ENCODE measurements at places on chromosomes 2 and 18.
A peak's percentile ranks its signal among the peaks of the same experiment; 100 is the strongest.

DNA sequence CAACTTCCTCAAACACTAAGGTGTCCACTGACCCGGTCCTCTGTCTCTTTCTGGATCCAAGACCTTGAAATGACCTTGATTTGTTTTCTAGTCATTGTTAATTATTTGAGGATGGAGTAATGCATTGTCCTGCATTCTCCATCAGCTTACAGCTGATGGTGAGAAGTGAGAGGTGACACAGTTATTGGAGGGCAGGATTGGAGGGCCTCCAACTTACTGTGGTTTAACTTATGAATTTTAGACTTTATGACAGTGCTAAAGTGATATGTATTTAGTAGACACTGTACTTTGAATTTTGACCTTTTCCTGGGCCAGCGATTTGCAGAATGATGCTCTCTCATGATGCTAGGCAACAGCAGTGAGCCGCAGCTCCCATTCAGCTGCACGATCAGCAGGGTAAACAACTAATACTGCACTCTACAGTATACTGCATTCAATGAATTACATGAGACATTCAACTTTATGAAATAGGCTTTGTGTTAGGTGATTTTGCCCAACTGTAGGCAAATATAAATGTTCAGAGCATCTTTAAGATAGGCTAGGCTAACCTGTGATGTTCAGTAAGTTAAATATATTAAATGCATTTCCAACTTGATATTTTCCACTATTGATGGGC, 200.0 kb upstream of the MEX3C start:
- no peak for DNase-seq

GRCh38 chr2:95389245-95390119, 13.0 kb upstream of the FAHD2A start:
- DNase-seq = peak; percentile 36

DNA sequence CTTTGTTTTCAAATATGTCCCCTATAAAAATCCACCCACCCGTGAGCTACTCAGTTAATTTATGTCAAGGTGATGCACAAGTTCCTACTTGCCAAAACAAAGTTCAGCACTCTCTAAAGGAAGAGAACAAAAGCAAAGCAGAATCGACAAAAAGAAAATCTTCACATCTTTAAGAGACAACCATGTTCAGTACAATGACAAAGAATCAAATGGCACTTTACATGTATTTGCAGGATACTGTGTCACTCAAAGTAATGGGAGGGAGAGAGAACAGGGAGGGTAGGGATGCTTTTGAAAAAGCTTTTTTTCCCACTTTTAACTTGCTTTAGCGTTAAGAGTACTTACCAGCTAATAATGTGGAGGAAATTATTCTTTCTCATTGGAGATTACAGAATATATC, 39.0 kb upstream of the FAM237A start:
- no peak for DNase-seq

DNA sequence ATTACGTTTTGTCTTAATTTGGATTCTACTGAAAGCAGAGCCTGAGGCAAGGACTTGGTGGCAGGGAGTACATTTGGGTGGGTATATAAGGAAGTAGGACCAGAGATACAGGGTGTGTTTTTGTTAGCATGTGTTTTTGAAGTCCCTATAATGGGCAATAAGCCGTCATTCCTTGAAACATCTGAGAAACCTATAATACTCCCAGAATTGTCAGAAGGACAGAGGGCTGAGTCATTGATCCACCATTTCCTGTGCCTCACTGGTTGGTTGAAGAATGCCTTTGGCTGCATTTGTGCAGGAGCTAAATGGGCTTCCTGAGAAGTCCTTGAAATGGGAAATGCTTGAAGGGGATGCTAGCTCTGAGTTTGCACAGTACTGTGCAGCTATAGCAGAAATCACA, 281.8 kb upstream of the ZEB2 start:
- DNase-seq = peak; percentile 93

DNA sequence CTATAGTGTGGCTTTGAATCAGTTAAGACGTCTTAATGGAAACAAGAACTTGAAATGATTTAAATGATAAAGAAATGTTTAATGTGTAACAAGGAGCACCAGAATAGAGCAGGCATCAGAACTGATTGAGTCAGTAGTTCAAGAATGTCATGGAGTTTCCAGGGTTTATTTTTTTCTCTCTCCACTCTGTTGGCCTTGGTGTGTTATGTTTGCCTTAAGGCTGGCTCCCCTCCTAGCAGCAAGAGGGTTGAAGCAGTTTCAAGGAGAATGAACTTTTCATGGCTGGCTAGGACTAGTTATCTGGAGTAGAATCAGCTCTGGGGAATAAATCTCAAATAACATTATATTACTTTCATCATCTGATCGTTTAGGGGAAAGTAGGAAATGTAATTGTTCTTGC, 13.4 kb upstream of the GLS start:
- DNase-seq = no peak

DNA sequence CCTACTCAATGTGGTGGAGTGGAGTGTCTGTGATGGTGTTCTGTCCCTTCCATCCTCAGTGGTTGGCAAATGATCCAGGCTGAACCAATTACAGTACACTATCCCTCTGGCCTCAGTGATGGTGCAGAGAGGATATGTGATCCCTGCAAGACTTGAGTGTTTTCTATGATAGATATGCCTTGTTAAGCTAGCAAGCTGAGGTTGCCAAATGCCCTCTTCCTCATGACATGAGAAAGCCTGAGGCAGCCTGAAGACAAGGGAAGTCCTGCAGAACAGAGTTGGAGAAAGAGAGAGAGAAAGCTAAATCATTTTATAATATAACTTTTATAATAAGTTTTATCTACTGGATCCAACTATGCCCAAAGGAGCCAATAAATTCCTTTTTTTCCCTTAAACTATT, 41.6 kb upstream of the GORASP2 start:
- DNase-seq = no peak

DNA sequence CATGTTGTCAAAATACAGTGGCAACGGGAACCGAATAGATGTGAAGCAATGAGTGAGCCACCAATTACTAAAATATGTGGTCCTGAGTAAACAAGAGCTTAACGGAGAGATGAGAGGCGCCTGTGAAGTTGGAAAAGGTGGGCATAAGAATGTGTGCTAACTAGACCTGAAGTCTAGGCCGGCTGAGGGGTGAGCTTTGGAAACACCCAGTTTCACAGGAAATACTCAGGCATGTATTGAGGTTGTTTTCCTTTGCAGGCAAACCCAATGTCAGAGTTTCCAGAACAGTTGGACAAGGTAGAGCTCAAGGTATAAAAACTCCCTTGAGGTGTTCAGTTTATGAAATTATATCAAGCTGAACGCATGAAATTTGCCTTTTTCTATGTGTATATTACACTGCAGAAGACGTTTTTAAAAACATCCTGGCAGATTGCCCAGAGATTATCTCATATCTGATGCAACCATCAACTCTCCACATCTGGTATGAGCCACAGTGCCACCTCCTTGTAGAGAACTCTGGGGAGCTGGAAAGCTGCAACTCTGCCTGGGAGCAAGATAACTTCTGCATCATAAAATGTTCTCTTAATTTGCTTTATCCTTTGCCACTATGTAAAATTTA, 3.9 kb upstream of the WDSUB1 start:
- DNase-seq = peak; percentile 78

- no peak for DNase-seq
Observed at GRCh38 chr2:105813405-105813804, 68.7 kb downstream of the NCK2 start.

DNA sequence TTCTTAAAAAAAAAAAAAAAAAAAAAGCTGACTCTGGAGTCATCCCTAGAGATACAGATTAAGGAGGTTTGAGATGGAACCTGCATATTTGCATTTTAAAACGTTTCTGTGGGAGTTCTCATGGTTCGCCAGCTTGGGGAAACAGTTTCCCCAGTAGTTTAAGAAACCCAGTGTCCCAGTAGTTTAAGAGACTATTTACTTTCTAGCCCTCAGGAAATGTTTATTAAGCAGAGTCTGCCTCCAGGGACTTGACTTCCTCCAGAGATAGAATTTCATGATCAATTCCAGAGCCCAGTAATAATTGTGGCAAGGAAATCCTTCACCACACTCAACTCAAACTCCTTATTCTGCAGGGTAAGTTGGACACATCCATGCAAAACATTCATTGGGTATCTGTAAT, 39.1 kb downstream of the DIPK1C start:
- DNase-seq = no peak

DNA sequence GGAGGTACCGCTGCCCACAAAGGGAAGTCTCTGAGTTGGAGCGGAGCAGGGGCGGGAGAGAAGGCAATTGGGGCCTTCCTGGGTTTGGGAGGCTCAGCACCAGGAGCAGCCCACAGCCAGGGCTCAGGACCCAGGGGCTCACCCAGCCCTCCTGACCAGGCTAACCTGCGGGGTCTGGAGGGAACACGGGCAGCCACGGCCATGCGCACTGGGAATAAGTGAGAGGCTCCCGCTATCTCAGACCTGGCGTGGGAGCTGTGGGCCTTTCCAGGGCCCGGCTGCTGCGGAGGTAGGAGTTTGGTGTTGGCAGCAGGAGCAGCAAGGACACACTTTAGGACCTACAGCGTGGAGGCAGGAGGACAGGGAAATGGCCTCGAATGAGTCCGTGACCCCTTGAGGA, 69.0 kb downstream of the RRM2 start:
- no peak for DNase-seq

DNA sequence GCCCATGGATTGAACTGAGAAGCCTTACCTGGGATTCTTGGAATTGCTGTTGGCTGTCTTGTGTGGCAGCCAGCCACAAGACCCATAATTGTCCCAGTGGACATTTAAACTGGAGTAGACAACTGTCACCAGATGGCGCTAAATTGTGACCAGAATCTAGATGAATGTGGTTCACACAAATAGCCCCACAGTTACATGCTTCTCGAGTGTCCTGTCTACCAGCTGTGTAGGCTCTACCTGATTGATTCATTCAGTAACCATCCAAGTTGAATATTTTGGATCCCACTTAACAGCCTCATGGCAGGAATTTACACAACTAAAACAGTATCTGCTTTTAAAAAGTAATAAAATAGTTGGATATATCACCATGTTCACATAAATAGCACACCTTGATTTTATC, 73.2 kb downstream of the MAP4K4 start:
- DNase-seq = peak; percentile 56

- no peak for DNase-seq
Observed at GRCh38 chr2:37742286-37742685, 70.8 kb upstream of the CDC42EP3 start.

DNA sequence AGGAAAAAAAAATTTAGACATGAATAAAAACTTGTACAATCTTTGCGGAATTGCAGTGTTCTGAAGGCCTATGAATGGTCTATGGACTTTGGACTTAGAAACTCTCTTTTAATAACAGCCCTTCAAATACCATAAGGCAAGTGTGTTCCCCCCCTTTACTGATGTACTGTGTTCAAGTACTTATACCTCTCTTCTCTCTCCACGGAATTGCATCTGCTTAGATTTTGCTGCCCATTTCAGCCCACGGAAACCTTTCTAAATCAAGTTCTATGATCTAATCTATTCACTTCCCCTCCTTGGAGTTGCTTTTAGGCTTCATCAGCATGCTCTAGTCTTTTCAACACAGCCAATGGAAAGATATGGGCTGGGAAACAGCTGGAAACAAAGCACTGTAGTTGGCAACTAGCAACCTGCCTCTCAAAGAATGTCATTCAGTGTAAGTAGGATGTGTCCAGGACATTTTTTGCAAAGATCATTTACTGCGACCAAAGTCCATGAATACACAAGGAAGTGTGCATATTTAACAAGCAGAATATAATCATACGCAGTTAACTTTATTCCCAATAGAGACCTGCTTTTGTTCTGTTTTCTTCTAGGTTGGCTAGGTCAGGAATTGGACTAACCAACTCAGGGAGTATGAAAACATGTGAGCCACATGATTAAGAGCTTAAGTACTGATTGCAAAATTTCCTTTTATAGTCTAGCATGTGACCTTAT, 58.0 kb downstream of the SLC40A1 start:
- no peak for DNase-seq

DNA sequence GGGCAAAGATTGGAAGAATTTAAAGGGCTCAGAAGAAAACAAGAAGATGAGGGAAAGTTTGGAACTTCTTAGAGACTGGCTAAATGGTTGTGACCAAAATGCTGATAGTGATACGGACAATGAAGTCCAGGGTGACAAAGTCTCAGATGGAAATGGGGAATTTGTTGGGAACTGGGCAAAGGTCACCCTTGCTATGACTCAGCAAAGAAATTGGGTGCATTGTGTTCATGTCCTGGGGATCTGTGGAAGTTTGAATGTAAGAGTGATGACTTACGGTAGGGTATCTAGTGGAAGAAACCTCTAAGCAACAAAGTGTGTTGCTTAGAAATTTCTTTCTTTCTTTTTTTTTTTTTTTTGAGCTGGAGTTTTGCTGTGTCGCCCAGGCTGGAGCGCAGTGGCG, 6.0 kb upstream of the IL1A start:
- no peak for DNase-seq

DNA sequence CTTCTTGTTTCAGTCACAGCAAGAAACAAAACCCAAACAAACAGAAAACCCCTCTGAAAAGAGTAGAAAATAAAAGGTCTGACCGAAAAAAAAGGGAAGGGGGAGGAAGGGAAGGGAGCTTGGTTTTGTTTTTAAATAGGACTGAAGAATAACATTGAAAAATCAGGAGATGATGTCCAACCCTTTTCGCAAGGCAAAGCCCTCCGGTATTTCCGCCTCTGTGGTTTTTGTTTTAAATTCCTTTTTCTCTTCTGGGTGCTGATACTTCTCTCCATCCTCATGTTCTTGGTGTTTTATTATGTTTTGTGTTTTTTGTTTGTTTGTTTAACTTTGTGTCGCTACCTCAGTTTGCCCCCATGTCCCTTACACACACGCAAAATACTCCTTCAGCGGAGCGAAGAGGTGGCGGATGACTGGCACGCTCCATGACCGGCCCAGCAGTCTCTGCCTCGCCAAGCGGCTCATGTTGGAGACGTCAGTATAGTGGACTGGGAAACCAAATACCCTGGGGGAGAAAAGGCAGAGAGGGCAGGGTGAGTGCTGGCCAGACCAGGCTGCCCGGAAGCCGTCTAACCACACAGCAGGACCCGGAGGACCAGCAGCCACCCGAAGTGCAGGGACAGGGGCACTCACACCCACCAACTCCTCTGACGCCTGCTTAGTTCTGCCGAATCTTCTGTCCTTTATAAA, 65.7 kb upstream of the POMC start:
- DNase-seq = no peak

DNA sequence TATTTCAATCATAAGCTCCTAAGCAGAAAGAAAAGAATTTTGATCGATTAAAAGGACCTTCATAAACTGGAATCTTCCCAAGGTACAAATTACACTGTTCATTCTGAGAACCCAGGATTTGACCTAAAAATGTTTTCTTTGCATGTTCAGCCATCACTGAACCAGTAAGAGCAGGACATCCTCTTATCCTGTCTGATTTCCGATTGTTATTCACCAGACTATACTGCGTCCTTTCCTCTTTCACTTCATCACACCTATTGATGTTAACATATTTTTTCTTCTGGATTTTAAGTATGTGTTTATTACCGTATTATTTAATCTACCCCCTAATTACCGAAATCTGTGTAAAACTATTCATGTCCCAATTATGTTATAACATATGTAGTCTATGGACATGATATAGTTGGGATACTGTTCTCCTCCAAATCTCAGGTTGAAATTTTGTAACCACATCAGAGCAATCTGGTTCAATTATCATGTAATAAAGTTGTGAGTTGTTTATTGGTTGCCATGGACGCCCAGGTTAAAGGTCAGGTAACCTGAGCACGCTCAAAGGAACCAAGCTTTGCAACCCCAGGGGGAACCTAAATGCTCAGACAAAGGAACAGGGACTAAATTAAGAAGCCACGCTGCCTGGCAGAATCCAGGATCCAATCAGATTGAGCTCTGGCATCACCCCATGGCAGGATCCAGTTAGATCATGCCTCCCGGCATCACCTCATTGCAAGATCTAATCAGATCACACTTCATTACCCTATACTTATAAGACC, 11.6 kb upstream of the TBC1D8 start:
- DNase-seq = peak; percentile 84

- DNase-seq = no peak
Observed at GRCh38 chr2:118103951-118104940, 16.0 kb downstream of the INSIG2 start.

All from lung microvascular endothelial cell (primary cell).